ENCODE measurements at places on chromosomes 2 and 18.

DNA sequence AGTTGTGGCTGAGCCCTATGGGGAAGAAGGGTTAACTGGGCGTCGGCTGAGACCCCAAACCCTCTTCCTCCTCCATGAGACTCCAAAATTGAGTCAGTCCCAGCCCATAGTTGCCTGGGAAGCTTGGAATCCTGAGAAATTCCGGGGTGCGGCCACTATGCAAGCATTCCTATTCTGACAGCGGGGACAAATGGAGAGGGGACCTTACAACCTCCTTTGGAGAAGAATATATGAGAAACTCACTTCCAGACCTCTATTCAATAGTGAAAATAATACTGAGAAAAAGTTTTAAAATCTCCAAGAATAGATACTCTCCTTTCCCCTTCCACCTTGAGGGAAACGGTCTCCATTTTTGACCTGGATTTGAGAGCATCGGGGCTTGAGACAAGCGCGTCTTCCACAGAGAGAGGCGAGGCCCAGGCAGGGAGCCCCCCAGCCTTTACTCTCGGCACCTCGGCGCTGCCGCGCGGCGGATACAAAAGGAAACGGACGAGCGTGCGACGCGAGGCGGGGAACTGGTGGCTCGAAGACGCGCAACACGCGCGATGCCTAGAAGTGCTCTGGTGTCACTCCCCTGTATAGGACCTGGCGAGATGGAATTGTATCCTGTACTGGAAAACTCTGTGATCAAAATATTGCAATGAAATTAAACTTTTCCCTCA lies 11.1 kb downstream of the NR4A2 start:
- DNase-seq, result no peak

DNA sequence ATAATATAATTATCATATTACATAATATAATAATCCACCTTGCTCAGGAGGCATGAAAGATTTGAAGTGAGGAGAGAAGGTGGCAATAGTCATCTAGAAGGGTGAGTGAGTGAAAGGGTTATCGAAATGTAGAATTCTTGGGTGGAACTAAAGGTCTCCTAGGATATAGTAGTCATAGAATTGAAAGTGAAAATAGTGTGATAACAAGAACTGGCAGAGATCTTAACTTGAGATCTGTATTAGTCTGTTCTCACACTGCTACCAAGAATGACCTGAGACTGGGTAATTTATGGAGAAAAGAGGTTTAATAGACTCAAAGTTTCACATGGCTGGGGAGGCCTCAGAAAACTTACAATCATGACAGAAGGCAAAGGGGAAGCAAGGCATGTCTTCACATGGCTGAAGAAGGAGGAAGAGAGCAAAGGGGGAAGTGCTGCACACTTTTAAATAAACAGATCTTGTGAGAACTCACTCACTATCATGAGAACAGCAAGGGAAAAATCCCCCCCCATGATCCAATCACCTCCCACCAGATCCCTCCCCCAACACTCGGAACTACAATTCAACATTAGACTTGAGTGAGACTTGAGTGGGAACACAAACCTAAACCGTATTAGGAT lies 351.5 kb downstream of the NR4A2 start:
- no peak for DNase-seq

GRCh38 chr2:238513346-238513745 lies 86.6 kb downstream of the ASB1 start:
- DNase-seq, result peak; percentile 51

GRCh38 chr2:53751728-53752127 lies 15.9 kb upstream of the CHAC2 start:
- peak; percentile 41 for DNase-seq

GRCh38 chr18:12059334-12060181 lies 34.1 kb upstream of the ANKRD62 start:
- no peak for DNase-seq

Data from fibroblast of skin of right quadriceps (primary cell).